ENCODE measurements at places on chromosomes 12 and 14. TPM values are rescaled to one million over a fixed set of nuclear protein-coding genes. Genes with fewer than 3 reads are reported as not detected.

DNA sequence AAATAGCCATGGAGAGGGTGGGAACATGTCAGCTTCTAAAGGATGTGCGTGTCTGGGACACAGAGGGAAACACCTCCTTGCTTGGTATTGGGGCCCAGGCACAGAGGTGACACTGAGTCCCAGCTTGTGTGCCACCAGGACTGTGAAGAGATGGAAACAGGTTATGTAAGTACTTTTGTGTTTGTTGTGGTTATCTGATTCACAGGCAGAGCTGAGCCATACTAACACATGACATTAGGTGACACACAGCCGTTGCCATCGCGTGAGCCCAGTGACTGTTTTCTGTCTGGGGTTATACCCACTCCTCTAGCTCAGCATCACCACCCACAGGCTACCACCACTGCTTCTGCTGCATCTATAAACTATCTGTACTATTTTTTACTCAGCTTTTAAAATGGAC lies 12.1 kb upstream of the FLVCR2 start:
- DNase-seq: no peak

DNA sequence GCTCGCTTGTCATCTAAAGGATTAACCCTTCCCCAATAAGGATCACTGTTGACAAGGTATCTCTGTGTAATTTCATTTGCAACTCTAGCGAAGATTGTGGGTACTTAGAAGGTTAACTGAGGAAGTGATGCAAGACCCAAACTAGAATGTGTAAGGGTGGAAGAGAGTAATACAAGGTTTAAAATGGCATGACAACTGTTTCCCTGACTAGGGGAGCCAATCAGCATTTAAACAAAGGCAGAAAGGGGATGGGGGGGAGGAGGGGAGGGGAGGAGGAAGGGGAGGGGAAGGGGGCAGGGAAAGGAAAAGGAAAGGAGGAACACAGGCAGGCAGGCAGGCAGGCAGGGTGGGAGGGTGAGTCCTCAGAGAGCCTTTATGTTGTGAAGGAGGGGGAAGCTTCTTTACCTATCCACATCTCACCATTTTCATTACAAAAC lies 31.1 kb downstream of the NRDE2 start:
- no peak for DNase-seq

SLC7A8 gene
- total RNA-seq: 9.4 TPM

- DNase-seq: no peak
Observed at GRCh38 chr14:93957751-93958566, 18.4 kb downstream of the ASB2 start.

SUDS3 gene
- total RNA-seq: 21.0 TPM

DNA sequence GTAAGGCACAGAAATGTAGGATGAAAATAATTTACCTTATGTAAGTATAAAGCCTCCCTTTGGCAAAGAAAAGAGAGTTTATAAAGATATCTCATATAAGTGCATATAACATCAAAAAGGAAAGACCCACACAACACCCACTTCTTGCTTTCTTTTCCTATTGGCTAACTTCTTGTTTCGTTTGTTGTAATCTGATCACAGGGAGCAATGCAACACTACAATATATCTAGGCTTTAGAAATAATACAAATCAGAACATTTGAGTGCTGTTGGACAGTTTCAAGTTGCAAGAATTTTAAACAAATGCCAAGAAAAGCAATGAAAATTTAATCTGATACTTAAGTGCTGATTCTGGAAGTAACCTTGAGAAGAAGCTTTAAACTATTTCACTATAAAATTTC lies 1.3 kb downstream of the FGD6 start:
- DNase-seq: no peak

- peak; percentile 76 for DNase-seq
Observed at GRCh38 chr14:105529569-105530284, 3.3 kb downstream of the TMEM121 start.
